ENCODE measurements at places on chromosomes 1 and 21.

DNA sequence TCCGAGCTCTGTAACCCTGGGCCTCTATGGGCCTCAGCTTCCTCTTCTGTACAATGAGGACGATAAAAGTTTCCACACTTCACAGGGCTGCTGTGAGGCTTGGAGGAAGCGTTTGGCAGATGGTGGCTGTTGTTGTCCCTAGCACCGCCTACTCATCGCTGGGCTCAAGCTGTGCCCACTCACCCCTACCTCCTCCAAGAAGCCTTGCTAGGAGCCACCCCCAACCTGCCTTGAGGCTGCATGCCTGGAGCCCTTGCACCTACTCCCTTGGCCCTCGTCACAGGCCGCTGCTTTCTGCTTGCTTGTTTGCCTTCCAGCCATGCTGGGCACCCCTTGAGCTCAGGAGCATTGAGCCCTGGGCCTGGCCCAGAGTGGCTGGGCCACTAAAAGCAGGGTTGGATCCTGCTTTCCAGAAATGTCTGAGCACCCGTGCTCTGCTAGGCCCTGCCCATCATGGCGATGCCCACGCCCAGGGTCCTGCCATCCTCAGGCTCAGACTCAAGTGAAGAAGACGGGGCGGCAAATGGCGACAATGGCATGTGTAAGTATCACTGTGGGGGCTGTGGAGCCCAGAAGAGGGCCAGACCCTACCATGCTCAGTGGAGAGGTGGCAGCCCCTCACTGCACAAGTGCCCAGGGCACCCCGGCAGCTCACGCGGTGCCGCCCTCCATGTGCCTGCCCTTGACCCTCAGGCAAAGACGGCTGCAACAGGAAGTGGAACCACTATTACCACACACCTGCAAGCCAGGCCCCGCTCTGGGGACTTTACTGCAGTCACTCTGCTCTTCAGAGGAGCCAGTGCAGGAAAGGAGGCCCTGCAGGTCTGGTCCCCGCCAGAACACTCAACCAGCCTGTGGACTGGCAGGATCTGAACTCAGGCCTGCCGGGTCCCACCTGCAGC lies 9.5 kb downstream of the SH3BGRL3 start:
- no peak for DNase-seq

GRCh38 chr1:224435318-224435763 lies 744 bp upstream of the WDR26 start:
- peak; percentile 78 for DNase-seq

- no peak for DNase-seq
Measured at GRCh38 chr1:247741756-247742155, 3.3 kb downstream of the OR14K1 start.

GRCh38 chr1:93042187-93043056 lies 36.7 kb upstream of the MTF2 start:
- DNase-seq: no peak

Measured in iris pigment epithelial cell (primary cell).